ENCODE measurements at places on chromosomes 13 and 19. TPM values are rescaled to one million over a fixed set of nuclear protein-coding genes. Genes with fewer than 3 reads are reported as not detected.

The DAND5 gene
- total RNA-seq = not detected

The RPL36 gene
- total RNA-seq = 1,916 TPM

The MBD3L4 gene
- not detected for total RNA-seq

The CYP4F3 gene
- total RNA-seq = 0.76 TPM

The DZIP1 gene
- total RNA-seq = 0.15 TPM

The KIR2DL4 gene
- total RNA-seq = not detected
